Ureter (tissue), 1 donor: ENCODE measurements at places on chromosomes 6 and 20.

GRCh38 chr6:22313796-22314195, 17.0 kb upstream of the PRL start:
- DNase-seq: no peak

DNA sequence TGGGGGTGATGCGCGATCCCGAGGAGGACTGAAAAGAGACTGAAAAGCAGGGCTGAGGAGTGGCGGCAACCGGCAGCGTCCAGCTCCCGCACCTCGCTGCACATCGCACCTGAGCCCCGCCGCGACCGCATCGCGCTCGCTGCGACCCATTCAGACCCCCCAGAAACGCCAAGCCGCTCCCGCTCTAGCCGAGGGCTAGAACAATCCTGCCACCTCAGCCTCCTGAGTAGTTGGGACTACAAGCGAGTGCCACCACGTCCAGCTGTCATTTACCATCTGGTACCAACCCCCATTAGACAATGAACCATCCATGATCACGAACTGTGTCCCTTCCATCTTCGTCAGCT, 33.2 kb downstream of the HLA-A start:
- DNase-seq: no peak

DNA sequence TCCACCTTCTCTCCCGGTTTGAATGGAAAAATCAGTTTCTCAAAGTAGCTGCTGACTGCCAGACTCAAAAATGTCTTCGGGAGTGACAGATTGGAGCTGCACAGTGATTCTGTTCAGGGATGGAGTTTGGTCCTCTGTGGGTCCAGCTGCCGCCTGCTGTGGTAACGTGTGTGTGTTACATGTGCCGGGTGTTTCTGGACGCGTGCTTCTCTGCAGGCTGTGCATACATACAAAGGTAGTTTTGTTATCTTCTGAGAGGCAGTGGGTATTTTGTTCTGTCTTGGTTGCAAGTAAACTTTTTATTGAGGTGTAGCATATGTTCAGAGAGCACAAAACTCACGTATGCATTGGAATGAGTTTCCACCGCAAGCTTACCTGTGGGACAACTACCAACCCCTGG, 41.3 kb upstream of the NAA20 start:
- DNase-seq: no peak

DNA sequence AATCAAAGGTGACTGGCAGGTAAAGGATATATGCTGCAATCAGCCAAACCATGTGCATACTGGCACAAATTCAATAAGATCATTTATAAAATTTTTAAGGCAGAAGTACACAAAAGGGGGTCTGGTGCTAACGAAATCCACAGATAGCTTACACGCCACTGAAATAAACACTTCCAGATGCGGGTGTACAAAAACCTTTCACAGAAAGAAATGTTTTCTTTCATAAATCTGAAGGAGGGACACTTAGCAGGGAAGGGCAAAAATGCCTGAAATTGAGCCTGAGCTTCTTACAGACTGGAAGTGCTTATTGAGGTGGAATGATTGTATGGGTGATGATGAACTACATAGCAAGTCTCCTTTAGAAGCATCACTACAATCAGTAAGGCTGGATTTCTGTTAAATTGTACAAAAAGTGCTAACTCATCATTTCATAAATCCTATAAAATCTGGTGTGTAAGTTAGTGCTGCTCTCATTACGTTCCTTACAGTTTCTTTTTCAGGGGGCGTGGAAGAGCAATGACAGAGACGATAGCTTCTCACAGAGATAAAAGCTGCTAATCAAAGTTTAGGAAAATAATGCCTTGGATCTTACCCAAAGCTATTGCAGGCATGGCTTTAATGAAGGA, 409.3 kb upstream of the RUNX2 start:
- DNase-seq: no peak

GRCh38 chr6:146578054-146578453, 20.7 kb upstream of the ADGB start:
- DNase-seq: no peak

- no peak for DNase-seq
Observed at GRCh38 chr6:3415490-3415889, 41.4 kb downstream of the SLC22A23 start.

DNA sequence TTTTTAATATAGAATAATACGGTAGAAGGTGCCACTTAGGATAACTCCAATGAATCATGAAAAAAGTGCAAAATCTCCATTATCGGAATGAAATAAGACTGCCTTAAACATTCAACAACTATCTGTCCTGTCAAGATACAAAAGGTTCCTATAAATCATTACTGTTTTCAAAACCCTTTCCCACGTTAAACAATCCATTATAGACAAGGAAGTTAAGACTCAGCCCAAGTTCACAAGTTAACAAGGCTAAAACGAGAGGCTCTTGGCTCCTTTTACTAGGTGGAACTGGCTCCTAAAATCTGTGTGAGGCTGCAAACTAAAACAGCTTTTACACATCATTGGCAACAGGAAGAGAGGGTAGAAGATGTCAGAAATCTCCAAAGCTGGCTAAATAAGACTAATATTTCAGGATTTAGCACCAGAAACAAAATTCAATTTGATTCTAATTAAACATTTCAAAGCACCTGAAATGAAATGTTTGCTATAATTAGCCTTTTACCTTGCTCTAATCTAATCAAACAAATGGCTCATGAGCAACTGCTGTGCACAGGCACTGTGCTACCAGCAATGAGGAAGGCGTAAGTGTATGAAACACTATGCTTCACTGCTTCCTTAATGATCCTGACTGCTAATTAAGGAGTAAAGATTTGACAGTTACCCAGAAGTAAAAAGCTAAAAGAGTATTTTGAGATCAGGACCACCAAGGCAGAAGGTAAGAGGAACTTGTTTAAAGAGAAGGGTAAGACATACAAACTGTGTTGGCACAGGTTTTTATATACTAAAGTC, 109.7 kb downstream of the DST start:
- DNase-seq: no peak

GRCh38 chr6:79413562-79414002, 123.6 kb downstream of the LCA5 start:
- no peak for DNase-seq

- DNase-seq: no peak
Observed at GRCh38 chr20:44314870-44315269, 3.9 kb upstream of the FITM2 start.

DNA sequence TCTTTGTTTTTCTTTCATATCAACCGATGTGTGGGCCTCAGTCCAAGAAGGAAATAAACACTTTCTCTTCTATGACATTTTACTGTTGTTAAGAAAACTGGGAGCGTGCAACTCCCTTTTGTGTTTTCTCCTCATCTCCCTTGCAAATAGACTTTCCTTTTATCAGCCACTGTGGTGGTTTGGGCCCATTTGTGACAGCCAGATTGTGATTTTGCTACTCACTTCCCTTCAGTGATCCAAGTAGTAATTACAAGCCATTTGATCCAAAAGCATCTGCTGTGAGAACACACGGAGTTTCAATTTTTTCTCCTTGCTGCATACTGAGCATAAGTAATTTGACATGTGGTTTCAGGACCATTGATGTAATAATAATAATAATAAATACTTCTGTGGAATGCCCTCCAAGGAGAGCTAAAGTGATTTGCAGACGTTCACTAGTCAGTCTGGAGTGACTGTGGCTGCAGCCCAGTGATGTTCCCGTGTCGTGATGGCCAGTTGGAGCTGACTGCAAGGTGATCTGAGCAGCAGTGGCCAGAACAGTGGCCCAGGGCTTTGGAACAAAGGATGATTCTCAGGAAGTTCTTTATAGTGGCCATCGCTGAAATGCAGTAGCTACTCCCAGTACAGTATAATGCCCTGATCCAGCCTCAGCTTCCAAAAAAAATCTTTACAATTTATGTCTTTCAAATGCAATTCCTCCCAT, 91.9 kb upstream of the CLDN20 start:
- DNase-seq: no peak

GRCh38 chr6:15948930-15949900, 179.7 kb upstream of the MYLIP start:
- DNase-seq: no peak

DNA sequence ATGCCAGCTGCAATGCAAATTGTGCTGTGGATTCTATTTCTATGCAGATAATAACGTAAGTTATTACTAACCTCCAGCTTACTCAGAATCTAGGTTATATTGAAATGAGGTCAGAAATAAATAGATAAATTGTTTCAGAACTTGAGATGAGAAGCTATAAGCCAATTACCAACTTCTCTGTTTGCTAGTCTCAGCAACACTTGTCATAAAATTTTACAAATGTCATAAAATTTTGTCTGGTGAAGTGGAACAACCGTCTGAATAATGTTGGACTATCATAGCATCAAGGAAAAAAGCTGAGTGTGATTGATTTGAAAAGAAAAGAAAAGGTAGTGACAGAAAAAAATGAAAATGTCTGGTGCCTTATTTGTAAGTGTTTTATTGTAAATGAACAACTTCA, 36.7 kb downstream of the COL9A1 start:
- no peak for DNase-seq

- DNase-seq: peak; percentile 50
Observed at GRCh38 chr6:127302728-127303660, 36.3 kb downstream of the RNF146 start.

- no peak for DNase-seq
Observed at GRCh38 chr20:34983995-34984735, 28.5 kb downstream of the MYH7B start.

- peak; percentile 80 for DNase-seq
Observed at GRCh38 chr20:47318586-47319516, 37.6 kb downstream of the ZMYND8 start.

DNA sequence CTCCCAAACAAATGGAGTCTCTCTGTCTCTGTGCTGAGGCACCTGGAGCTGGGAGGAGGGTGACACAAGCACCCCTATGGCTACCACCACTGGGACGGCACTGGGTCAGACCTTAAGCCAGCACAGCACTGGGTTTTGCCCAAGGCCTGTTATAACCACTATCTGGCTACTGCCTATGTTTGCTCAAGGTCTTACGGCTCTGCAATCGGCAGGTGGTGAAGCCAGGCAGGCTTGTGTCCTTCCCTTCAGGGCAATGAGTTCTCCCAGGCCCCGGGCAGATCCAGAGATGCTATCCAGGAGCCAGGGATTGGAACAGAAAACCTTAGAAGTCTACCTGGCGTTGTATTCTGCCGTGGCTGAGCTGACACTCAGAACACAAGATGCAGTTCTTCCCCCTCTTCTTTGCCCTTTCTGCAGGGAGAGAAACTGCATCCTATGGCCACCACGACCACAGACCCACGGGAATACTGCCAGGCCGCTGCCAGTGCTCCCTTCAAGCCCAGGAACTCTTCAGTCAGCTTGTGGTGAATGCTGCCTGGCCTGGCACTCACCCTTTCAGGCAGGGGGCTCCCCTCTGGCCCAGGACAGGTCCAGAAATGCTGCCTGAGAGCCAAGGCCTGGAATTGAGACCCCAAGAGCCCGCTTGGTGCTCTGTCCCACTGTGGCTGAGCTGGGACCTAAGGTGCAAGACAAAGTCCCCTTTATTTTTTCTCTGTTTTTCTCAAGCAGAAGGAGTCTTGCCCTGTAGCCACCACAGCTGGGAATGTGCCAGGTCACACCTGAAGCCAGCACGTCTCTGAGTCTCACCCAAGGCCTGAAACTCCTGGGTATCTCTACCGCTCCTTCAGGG, 67.0 kb upstream of the FRMD1 start:
- peak; percentile 14 for DNase-seq

GRCh38 chr20:63835021-63835858, 4.2 kb upstream of the ZBTB46 start:
- DNase-seq: peak; percentile 93

DNA sequence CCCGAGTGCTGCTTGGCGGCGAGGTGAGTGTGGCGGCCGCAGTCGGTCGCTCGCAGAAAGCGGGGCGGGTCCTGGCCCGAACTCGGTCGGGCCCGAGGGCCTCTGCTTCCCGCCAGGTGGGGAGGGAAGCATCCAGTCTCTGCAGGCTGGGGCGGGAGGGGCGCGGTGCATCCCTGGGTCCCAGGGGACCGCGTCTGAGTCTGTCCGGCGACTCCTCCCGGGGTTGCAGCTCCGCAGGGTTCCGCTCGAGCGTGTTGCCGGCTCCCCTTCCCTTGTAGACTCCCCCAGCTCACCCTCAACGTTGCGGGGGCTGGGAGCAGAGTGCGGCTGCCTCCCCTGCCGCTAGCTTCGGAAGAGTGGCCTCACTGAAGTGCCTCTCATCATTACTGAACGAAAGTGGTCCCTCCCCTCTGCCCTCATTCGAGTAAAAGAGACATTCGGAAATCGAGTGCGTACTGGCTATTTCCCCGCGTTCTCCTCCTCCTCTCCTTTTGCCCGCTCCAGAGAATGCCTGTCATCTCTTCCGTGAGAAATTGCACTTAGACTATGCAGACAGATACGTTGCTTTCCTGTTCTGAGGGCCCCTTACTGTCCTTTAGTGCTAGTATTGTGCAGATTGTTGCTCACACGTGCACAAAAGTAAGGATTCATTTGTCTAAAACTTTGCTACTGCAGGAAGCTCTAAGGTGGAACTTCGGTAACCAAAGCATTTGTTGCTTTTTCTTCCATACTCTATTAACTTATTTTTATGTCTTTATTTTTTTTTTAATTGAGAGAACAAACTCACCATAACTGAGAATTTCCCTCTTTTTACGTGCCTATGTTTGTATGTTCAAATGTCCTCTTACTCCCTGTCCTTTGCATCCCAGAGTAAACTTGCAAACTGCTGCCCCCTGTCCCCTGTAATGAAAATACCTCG, 751 bp downstream of the MAP3K4 start:
- DNase-seq: peak; percentile 65

GRCh38 chr6:140230282-140230681, 855.8 kb upstream of the CITED2 start:
- DNase-seq: no peak

GRCh38 chr20:12237772-12238171, 320.1 kb downstream of the BTBD3 start:
- no peak for DNase-seq

DNA sequence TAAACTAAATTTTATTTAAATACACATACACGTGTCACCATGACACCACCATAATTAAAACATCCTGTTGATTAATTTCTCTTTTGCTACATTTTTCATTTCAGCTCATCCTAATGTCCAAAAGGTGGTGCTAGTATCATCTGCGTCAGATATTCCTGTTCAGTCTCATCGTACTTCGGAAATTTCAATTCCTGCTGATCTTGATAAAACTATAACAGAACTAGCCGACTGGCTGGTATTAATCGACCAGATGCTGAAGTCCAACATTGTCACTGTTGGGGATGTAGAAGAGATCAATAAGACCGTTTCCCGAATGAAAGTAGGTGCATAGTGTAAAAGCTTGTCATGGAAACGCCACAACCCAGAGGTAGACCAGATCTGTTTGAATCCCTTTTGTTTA, 263.4 kb downstream of the UTRN start:
- no peak for DNase-seq

GRCh38 chr6:125004198-125004597, 42.0 kb downstream of the RNF217 start:
- no peak for DNase-seq

DNA sequence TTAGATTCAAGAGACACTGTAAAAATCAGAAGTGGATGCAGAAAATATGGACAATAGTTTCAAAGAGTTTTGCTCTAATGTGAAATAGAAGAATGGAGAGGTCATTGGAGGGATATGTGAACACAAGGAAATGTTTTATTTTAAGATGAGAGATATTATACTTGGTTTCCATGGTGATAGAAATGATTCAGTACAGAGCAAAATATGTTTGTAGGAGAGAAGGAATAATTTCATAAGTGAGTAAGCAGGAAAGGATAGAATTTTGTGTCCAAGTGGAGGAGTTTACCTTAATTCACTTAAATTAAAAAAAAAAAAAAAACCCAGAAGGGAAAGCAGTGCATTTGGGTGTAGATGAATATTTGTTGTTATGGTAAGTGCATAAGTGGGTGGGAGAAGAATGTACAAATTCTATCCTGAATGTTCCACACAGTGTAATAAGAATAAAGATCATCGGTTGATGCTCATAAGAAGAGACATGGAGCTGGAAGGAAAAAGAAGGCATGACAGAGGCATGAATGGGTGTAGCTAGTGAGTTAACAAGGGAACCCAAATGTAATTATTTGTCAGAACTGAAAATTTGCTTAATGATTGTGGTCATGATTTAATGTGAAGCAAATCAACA, 688.9 kb upstream of the GJE1 start:
- no peak for DNase-seq
